ENCODE measurements at places on chromosomes 2 and 18.

- DNase-seq: no peak
These were observed 40.6 kb upstream of the CCNYL1 start for GRCh38 chr2:207670887-207671286.

DNA sequence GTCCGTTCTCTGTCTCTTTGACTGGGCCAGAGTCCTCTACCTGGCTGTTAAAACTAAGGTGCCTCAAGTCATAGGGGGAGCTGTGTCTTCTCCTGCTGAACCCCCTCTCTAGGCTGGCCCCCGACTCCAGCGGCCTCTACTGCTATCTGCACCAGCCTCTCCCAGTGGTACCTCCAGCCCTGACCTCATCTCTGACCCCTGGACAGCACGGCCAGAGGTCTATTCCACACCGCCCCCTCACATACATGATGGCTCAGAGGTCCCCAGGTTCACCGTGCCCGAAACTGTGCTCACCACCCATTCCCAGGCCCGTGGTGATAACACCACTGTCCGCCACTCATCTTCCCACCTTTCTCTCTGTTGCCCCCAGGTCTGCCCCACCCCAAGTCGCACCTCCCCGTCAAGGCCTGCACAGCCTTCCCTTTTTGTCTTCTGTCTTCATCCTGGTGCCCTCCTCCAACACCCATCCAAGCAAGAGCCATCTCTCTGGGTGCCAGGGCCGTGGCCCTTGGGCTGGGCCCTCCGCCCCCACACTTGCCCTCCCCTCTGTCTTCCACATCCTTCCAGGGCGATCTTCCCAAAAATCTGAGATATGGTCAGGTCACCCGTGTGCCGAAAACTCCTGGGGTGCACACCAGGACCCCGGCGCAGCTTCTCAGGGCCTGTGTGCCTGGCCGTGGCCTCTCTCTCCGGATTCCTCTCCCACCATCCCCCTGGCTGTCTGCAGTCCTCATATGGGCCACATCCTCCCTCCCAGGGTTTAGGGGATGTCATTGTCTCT lies 134.4 kb upstream of the ID2 start:
- no peak for DNase-seq

DNA sequence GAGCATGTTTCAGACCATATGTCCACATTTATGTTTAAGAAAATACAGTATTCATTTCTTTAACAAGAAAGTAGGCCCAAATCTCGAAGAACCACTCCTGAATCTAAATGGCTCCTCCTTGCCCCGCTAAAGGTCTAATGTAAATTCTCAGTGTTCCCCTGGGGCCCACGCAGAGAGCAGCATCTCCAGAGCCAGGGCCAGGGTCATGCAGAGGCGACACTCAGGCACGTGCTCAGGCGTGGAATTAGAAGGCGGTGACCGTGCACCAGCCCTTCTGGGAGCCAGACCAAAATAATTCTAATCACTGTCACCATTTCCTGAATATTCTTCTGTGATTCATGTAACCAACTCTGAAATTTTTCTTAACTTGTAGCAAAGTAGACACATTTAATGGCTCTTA lies 68.3 kb upstream of the MYT1L start:
- no peak for DNase-seq

GRCh38 chr2:211331736-211332135 lies 775.3 kb downstream of the CPS1 start:
- no peak for DNase-seq

DNA sequence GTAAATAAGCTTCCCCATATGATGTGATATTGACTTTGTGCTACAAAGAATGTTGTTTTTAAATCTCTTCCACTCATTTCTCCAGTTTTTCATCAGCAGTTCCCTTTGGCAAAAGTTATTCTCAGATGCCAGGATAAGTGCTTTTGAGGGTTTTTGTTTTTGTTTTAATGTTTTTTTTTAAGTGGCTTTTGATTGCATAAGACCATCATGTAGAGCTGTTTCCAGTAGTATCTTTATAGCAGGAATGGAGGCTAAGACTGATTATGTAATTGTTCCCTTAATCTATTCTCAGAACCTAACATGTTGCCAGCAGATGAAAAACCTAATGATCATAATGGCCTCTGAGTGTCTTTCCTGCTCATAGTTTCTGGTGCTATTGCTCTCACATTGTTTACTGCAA lies 77.9 kb downstream of the CABLES1 start:
- no peak for DNase-seq

DNA sequence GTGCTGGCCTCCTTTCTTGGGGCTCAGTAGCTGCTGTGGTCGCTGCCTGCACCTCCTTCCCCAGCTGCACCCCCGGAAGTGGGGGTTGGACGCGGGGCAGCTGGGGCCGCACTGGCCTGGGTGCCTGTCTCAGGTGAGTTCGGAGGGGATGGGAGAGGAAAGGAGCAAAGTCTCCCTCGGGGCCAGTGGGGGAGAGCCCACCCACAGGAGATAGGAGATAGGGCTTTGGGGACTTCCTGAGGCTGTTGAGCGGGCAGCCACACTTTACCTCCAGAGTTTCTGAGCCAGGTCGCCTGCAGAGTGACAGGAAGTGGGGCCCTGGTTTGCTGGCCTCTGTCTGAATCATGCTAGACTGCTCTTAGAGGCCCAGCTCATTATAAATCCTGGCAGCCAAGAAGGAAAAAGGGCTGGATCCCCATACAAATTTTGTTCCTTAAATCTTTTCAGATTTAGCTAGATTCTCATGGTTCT lies 8.1 kb downstream of the MBP start:
- no peak for DNase-seq

DNA sequence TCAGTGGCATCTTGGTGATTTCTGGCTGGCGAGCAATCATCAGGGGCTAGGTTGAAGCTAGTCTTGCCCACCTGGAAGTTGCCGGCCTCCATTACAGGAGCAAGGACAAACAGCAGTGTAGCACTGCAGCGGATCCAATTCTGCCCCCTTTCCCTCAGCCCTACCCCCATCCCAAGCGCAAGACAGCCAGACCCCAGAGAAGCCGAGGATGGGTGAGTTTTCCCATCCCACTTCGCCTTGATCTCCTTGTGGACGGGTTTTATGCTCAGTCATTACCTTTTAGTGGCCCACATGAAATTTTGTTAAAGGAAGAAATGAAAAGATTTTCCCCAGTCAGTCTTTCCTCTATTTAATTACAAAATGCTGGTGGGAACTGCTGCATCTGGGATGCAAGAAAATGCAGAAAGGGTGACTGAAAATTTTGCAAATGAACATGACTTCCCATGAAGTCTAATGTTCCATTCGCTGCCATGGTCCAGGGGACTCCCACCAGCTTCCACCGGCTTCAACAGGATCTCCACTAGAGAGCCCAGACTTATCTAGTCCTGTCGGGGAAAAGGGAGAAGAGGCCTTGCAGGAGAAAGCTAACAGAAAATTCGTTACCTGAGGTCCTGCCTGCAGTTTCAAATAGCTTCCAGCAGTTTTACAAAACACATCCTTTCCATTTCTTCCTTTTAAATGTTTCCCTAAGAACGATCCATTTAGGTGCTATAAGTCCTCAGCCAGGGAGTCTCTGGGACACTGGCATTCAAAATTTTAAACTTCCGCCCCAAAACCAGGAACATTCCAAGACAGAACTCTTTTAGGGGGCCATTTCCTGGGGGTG lies 1.9 kb upstream of the HOXD9 start:
- no peak for DNase-seq

DNA sequence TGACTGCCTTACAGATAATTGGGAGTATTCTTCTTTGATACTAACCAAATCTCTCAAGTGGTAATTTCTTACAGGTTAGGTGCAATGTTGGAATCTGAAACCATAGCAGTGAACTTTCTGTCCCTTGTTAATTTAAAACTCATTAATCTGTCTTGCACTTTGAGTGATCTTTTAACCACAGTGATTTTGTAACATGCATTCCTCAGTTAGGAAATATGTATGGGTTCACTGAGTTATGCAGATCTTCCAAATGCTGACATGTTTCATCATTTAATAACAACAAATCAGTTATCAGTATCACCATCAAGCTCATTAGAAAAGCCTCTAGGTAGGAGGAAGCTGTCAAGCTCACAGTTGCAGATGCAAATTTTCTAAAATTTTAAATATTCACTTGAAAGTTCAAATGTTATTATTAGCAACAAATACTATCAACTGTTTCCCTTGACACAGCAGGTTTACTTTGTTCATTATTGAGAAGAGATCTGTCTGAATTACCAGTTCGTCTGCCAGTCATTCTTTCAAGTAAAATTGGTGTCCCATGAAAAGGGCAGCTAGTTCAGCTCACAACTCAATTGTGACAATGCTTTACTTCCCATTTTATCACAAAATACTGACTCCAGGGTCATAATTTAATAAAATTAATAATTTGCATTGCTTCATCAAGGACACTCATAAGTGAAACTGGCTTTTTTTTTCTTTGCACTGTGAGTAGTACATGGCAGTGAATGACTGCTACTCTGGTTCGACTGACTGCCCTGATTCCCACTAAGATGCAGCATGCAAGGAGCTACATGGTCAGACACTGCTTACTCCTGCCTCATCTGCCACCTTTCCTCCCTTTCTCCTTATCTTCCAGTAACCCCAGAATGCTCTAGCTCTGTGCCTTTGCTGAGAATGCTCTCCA lies 31.6 kb downstream of the SUCLG1 start:
- no peak for DNase-seq

- no peak for DNase-seq
These were observed 22.8 kb upstream of the DAW1 start for GRCh38 chr2:227848586-227848985.

DNA sequence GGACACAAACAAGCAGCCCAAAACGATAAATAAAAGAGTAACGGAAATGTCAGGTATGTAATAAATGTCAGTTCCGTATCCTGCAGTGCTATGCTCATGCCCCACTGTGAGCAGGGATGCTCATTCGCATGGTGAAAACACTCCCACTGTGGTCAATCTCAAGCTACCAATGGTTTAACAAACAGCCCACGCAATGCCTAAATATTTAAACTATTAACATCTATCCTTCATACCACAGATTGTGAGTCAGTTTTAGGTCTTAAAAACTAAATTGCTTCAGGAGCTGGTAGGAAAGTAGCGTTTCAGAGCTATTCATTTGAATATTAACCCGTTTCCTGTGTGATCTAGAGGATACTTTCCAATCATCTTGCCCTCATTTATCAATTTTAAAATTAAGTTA lies 207.4 kb downstream of the TCF4 start:
- DNase-seq: no peak

- DNase-seq: no peak
These were observed 25.5 kb downstream of the RNF149 start for GRCh38 chr2:101282980-101283379.

DNA sequence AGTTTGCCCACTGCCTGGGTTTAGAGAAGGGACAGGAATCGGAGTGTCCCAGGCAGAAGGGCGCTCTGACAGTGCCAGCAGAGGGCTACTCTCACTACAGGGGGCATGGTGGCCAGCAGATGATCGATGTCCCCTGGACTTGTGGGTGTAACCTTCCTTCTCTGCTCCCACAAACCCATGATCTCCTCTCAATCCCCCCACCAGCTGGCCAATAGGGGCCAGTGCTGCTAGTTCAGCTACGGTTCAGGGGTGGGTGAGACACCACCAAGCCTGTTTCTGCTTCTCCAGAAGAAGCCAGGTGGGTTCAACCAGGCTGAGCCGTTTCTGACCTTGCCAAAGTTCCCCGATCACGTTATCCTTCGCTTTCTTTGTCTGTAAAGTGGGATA lies 1.3 kb downstream of the NPPC start:
- no peak for DNase-seq

GRCh38 chr2:60555066-60555782 lies 1.8 kb upstream of the BCL11A start:
- peak; percentile 85 for DNase-seq

DNA sequence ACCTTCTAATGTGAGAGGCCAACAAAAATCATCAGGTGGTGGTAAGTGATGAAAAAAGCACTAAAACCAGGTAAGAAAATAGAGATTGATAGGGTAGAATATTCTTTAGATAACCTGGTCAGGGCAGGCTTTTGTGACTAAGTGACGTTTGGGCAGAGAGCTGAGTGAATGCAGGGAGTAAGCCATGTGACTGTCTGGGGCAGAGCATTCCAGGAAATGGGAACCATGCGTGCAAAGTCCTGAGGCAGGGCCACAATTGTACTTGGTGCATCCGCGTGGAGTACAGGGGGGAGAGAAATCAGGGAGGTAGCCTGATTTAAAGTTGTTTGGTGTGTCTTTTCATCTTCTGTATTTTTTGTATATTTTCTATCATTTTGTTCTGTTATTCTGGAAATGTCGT lies 102.5 kb downstream of the LYPD6B start:
- no peak for DNase-seq

- no peak for DNase-seq
These were observed 633 bp upstream of the ILKAP start for GRCh38 chr2:238203973-238204683.

DNA sequence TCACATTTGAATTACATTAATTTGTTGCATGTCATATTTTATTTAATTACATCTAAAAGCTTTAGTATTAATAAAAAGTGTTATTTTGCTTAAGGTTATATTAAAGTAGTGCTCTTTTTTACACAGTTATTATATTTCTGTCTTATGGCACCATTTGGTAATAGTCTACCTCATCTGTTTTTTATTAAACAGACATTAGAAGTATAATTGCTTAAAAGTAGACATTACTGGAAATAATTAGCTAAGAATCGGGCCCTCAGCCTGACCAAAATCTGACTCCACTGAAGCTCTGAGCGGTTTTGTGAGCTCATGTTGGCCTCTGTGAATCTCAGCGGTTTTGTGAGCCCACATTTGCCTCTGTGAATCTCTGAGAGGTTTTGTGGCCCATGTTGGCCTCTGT lies 102.5 kb upstream of the SNTG2 start:
- DNase-seq: no peak

- no peak for DNase-seq
These were observed 2.1 kb downstream of the FZD5 start for GRCh38 chr2:207767461-207768167.

DNA sequence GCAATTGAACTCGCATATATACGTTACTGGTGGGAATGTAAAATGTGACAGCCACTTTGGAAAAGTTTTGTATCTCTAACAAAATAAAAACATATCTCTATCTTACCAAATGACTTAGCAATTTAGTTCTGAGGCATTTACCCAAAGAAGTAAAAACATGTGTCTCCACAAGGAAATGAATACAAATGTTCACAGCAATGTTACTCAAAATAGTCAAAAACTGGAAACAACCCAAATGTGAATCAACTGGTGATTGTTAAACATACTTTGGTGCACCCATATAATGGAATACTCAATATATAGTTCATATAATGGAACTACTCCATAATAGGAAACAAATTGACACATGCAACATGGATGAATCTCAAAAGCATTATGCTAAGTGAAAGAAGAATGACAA lies 70.4 kb upstream of the DNER start:
- DNase-seq: no peak

GRCh38 chr18:65279668-65280305 lies 471.0 kb upstream of the CDH7 start:
- no peak for DNase-seq
